M059J (cell line): ENCODE measurements at places on chromosomes 1 and 21.

DNA sequence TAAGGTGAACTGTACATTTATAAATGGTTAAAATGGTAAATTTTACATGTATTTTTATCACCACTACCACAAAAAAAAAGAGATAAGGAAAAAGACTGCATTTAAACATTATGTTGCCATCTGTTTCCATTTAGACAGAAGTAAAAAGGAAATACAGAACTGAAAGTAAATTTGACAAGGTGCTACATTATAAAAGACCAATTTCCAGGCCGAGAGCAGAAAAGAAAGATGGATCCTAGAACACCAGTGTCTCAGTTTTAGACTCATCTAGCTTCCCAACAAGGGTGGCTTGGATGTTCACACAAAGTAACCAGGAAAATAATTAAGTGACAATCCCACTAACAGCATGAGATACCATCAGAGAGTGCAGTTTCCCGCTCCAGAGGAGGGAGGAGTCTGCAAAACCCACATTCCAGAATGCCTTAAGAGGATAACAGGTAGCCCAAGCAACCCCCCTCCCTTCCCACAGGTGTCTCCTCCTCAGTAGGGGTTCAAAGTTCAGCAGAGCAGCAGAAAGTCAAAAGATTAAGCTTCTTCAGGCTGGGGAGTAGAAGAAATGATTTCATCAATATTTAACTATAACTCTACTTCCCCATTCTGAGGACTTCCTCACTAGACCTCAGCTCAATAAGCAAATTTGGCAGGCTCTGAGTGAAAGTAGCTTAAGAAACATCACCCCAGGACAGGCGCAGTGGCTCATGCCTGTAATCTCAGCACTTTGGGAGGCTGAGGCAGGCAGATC is 11.8 kb downstream of the TPM3 start:
- no peak for DNase-seq

DNA sequence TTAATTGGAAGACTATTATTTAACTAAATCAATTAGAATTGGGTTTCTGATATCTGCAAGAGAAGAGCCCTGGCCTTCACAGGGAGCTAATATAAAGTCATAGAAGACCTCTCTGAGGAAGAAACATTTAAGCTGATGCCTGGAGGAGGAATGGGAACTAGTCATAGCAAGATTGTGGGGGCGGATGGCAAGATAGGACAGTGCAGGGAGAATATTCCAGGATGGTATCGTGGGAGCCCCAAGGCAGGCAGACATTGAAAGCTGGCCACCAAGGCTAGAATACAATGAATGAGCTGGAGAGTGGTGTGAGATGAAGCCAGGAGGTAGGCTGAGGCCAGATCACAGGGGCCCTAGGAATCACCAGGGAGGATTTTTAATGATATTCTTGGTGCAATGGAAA is 20.8 kb upstream of the MYSM1 start:
- DNase-seq: no peak

DNA sequence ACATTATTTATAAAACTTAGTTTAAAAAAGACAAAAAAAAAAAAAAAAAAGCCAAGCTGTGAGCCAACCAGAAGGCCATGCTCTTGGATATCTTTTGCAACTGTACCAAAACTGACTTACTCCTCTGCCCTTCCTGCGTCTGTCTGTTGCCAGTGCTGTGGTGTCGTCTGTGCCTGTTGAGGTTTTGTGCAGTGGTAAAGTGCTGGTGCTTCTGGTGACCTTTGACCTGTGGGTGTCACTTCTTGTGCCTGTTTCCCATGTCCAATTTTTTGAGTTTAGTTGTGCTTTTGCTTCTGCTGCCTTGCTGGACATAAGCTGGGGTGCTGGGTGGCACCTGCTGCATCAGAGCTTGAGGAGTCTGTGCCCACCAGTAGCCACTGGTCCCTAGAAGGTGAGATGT is 41.4 kb downstream of the RNF187 start:
- no peak for DNase-seq

- no peak for DNase-seq
These were observed 33.9 kb upstream of the FAM78B start for GRCh38 chr1:166200743-166201142.

DNA sequence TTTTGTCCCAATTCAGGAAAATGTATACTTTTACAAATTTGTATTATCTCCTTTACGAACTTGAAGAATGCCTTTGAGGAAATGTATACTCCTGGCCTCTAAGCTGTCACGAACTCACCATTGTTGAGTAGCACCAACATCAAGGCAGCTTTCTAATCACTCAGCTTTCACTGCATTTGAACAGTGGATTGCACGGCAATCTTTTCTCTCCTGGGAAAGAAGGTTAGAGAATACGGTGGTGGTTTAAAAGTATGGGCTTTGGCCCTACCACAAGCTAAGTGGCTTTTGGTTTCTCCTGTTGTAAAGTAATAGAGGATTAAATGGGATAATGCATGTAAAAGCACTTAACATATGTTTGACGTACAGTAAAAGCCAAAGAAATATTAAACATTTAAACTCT is 57.8 kb downstream of the CNST start:
- no peak for DNase-seq

DNA sequence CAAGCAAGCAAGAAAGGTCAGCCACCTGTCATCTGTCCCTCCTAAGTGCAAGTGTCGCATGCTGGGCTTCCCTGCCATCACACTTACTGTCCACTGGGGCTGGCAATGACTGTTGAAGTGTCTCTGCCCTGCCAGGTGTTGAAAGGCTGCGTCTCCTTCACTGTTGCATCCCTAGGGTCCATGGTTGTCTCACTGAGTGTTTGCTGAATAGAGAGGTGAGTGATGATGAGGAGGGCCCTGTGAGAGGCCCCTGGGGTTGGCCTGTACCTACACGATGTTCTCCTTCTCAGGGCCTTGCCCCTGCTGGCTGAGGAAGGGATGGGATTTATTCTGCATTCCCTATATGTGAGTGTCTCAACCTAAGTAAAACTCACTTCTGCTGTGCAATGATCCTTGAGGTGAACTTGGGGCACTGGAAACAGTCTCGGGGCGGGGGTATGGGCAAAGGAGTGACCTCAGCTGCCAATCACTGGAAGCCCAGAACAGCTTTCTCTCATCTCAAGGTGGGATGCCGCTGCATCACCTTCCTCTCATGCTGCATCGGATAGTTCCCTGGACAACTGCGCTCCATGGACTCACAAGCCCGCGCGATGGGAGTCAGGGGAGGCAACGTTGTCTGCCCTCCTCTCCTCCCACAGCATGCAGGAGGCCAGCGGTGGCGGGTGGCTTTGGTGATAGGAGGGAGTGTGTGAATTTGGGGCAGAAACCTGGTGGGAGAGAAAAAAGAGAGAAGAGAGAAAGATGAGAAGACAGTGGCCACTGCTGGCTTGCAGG is 35.8 kb upstream of the SOX13 start:
- DNase-seq: no peak

- DNase-seq: peak; percentile 57
These were observed 16.8 kb downstream of the RPS6KA1 start for GRCh38 chr1:26546375-26546774.

DNA sequence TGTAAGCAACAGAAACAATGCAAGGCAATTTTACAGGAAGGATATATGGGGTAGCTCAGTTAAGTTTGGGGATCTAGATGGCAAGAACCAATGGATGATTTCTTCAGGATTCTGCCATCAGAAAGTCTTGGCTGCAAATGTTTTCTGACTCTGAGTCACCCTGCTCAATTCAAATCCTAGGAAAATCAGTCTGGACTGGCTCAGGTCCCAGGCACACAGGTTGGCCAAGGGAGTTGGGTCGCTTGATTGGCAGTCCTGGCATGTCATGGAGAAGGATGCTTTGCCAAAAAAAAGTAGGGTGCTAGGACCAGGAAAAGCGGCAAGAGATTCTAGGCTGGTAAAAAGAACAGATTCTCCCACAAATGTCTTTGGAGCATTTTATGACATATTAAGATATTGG is 28.9 kb upstream of the S1PR1 start:
- DNase-seq: peak; percentile 34

DNA sequence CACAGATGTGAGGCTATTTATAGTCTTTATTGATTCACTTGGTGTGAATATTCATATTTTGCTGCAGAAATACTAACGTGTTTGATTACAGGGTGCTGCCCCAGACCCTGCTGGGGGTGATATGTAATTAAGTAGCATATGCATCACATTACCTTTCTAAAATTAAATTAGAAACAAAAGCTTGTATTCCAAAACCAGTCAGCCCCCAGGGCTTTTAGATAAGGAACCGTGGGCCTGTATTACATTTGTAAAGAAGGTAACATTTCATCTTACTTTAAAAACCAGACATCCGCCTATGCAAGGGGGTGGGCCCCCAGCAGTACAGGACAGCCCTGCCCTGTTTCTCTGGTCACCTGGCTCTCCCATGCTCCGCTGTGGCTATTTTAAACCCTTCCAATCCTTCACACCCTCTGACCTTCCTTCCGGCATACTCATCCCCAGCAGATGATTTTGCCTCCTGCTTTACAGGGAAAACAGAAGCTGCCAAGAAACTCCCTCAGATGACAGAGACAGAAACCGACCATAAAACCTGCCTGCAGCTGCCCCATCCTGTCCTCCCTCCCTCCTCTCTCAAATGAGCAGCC is 22.0 kb upstream of the KCNC4 start:
- DNase-seq: peak; percentile 84

DNA sequence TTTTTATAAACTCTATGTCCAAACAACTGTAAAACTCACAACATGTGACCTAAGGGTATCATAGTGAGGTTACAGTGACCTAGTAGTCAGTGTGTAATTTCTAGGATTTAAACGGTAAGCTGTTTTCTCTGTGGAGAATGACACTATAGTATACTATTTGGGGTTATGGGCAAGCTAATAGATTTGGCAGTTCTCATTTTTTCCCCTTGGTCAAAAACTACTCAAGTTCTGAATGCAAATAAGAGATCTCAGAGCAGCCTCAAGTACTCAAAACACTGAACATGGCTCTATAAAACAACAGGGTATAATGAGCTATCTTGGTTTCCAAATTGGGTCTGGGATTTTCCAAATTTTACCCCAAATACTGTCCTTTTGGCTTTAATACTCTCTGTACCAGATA is 88.5 kb upstream of the HMCN1 start:
- no peak for DNase-seq

- DNase-seq: no peak
These were observed 361.9 kb downstream of the SIPA1L2 start for GRCh38 chr1:232267837-232268598.

DNA sequence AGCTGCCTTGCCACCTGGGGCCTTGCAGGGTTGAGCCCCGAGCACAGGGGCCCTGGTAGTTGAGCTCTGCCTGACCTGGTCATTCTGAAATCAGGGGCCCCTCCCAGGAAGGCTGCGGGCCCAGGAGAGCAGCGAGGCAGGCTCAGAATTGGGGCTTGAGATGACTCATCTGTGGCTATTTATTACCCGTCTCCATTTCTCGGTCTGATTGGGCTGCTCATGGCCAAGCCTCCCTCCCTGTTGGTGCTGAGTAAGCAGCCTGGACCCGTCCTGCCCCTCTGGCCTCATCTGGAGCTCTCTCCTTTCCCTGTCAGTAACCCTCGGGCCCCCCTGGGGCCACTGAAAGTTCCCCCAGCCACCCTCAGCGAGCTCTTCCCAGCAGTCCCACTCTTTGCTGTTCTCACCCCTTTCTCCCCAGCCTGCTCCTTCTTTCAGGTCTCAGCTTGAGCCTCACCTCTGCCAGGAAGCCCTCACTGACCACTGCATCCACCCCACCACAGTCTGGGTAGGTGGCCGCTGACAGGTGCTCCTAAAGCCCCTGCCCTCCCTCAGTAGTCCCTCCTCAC is 11.0 kb upstream of the TNFRSF8 start:
- DNase-seq: peak; percentile 88

GRCh38 chr1:42392255-42392654 is 11.7 kb downstream of the RIMKLA start:
- DNase-seq: no peak

GRCh38 chr1:54378157-54378873 is 27.9 kb downstream of the SSBP3 start:
- DNase-seq: no peak

GRCh38 chr1:231264642-231265041 is 23.6 kb downstream of the GNPAT start:
- DNase-seq: no peak

DNA sequence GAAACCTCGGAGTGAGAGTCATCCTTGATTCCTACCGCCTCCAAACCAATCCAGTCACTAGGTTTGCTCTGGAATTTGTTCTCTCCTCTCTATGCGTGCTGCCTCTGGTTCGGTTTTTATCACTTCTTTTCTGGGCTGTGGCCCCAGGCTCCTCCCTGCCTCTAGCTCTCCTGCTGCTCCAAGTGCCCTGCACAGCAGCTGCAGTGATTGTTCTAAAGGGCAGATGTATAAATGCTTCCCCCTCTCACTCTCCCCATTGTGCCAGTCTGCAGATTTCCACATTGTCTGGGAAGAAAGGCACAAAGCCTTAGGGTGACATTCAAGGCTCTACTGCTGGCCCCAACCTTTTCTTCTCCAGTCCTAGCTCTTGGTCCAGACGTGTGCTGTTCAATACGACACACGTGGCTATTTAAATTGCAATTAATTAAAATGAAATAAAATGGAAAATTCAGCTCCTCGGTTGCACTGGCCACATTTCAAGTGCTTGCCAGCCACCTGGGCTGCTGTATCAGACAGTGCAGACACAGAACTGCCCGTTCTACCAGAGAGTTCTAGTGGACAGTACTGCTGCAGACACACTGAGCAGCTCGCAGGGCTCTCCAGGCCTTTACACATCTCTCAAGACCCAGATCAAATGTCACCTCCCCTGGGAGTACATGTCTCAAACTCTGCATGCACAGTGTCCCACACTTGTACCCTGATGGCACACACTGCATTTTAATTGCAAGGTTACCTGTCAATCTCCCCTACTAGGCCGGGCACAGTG is 12.4 kb downstream of the TRIM62 start:
- no peak for DNase-seq

DNA sequence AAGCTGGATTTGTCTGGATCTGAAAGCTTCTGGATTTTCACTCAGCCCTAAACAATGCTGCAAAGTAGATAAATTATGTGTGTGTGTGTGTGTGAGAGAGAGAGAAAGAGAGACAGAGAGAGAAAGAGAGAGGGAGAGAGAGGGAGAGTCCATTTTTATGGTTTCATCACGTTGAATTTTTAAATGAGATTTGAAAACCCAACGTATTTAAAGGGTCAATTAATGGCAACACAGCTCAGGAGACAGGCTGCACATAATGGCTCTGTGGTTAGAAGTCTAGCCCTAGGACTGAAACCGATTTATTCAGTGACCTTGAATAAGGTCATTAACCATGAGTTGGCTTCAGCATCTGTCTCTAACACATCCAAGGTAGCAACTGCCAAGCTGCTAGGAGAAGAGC is 35.3 kb upstream of the FMN2 start:
- DNase-seq: peak; percentile 62
